Stimulated activated CD4-positive, alpha-beta T cell treated with anti-CD3 and anti-CD28 coated beads, TNF-alpha, amount 100 ng/mL, for 48 hours (primary cell): ENCODE measurements at places on chromosomes 13 and 19.

- DNase-seq: no peak
These were observed 24.0 kb upstream of the OLFM4 start for GRCh38 chr13:53004573-53004972.

DNA sequence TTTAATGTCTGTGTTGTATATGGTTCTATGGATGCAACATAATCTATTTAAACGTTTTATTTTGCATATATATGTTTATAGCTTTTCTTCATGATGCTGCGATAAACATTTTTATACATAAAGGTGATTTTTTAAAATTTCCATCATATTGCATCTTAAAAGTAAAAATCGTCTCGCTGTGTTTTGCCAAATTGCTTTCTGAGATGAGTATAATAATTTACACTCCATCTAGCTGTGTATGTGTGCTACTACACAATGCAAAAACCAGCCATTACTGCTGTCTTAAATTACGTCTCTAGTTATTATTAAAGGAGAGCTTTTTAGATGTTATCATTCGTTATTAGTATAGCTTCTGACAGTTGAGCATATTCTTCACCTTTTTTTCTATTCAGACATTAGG, 37.2 kb downstream of the METTL21C start:
- no peak for DNase-seq

DNA sequence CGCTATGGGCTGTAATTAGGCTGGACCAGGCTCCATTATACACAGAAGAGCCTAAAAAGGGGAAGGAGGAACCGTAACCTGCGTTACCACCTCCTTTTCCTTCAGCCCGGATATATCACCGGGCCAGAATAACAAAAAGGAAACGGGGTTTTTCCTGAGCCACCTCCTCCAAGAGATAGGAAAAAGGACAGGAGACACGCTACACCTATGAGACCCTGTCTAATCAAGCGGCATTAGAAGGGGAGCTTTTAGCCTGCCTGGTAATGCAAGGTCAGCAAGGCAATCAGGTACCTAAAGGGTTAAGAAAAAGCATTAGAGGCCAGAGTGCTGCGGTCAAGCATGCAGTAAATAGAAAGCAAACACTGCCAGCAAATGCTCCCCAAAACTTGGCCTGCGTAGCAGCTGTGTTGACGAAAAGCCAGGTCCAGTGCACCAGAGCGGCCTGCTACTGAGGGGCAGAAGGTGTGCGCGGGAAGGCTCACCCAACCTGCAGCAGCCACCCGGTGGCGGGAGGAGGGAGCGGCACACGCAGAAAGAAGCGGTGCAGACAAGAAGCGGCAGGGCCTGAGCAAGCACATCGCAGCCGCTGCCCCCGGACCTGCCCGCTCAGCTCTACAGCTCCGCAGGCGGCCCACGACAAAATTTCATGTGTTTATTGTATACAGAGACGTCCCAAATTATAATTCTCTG, 1466.1 kb downstream of the UQCRFS1 start:
- DNase-seq: no peak

- DNase-seq: no peak
These were observed 171.7 kb downstream of the NHLRC3 start for GRCh38 chr13:39209731-39210531.
